ENCODE measurements at places on chromosomes 5 and 9. TPM values are rescaled to one million over a fixed set of nuclear protein-coding genes. Genes with fewer than 3 reads are reported as not detected.

Gene SLC36A3
- not detected for total RNA-seq

Gene CLTB
- 173 TPM for total RNA-seq

Gene LCN15
- total RNA-seq, result not detected

Gene CARTPT
- total RNA-seq, result not detected

Gene POU4F3
- total RNA-seq, result under 0.01 TPM

Gene REEP2
- total RNA-seq, result 1.4 TPM

Gene GPR150
- total RNA-seq, result 0.30 TPM
